ENCODE measurements at places on chromosomes 7 and 10.

DNA sequence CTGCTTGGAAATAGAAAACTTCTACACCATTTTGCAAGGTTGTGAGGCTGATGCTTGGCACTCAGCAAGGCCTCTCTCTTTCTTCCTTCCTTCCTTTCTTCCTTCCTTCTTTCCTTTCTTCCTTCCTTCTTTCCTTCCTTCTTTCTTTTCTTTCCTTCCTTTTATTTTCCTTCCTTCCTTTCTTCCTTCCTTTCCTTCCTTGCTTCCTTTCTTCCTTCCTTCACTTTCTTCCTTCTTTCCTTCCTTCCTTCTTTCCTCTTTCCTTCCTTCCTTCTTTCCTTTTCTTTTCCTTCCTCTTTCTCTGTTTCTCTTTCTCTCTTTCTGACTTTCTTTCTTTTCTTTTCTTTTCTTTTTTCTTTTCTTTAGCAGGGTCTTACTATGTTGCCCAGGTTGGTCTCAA lies 460.4 kb downstream of the KCNMA1 start:
- no peak for DNase-seq

- no peak for DNase-seq
Measured at GRCh38 chr10:28840971-28841370, 163.7 kb downstream of the BAMBI start.

GRCh38 chr10:96408201-96408600 lies 49.4 kb upstream of the OPALIN start:
- DNase-seq, result no peak

DNA sequence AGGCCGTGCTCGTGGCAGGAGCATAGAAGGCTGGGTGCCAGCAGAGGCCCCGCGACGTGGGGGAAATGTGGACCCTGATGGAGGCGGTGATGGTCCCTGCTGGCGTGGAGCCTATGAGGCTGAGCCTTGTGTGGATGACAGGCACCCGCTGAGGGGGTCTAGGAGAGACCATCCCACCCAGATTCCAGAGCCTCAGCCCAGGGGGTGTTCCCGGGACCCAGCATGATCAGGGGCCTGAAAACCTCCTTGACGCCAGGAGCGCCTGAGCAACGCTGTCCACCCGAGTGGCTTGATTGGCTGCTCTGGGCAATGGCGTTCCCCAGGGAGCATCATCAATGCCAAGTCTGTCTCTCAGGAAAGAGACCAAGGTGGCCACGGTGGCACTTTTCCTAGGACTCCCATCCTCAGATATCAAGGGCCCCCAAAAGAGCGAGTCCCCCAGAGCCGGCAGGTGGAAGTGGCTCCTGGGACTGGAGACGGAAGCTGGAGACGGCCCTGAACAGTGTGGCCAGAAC lies 61.1 kb downstream of the PWWP2B start:
- DNase-seq, result no peak

- DNase-seq, result no peak
Measured at GRCh38 chr10:75243426-75243825, 7.7 kb upstream of the COMTD1 start.

DNA sequence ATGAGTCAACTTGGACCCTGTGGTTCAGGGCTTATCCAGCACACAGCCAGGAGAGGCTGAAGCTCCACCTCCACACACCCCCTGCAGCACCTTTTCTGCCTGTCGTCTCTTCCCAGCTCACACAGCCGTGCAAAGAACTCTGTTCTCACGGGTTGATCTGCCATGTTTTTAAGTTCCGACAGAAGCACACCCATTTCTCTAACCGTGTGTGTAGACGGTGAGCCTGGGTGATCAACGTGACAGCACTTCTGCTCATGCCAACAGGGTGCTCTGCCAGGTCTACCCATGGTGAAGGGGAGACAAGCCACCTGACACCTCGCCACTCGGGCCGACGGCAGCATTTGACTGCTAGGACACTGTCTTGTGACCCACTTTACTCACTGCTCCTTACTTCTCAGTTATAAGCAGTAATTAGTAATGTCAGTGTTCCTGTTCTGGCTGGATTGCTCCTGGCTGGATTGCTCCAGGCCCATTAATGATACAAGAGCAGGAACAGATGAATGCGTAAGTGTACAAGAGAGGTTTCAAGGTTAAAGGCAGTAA lies 90.5 kb downstream of the RNF216 start:
- DNase-seq, result no peak

Measured in occipital lobe (tissue), 3 donors.